ENCODE measurements at places on chromosomes 1 and 21.

DNA sequence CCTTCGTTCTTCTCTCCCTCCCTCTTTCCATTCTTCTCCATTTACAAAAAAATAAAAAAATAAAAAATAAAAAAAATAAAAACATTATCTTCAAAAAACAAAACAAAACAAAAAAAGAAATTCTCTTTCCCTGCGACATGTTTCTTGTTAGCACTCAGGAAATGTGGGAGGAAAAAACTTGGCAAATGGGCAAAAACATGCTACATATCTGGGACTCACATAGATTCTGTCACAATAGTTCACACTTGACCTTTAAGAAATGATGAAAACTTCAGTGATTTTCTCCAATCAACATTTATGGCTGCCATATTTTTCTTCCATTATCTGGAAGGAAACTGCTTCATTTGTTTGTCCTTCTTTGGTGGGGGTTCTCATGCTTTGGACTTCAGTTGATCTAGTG is 109.3 kb downstream of the PRKAB2 start:
- no peak for DNase-seq

DNA sequence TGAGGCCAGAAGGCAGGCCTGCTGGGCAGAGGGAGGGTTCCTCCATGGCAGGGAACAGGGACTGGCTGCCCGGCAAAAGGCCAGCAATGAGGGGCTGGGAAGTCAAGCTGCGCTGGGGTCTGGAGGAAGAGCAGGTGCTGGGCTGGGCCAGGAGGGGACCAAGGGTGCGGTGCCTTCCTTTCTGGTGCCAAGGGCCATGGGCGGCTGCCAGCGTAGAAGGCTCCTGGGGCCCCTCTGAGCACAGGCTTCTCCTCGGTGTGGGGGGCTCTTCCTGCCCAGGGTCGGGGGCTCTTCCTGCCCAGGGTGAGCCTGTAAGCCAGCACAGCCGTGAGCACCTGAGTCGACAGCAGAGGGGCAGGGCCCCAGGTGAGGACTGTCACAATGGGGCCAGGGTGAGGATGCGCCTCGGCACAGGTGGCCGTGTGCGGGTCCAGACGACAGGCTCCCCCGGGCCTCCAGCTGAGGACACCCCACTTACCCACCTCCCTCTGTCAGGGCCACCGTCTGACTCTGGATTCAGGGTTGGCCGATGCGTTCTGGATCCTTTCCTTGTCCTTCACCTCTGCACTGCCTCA is 10.7 kb upstream of the DNMT3L start:
- DNase-seq: no peak

DNA sequence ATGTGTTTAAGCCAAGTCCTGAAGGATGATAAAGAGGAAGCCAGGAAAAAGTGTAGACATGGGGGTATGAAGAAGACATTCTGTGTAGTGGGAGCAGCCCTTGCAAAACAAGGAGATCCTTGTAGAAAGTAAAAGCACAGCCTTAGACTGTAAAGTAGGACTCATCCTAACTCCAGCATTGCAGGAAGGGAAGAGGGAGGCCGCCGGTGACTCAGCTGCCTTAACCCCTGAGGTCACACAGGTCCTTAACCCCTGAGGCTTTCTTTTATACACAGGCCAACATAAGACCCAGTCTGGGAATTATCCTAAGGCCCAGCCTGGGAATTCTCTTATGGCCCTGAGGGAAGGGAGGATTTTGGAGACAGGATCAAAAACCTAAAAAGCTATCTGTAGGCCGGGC is 18.0 kb downstream of the PGM1 start:
- DNase-seq: no peak

DNA sequence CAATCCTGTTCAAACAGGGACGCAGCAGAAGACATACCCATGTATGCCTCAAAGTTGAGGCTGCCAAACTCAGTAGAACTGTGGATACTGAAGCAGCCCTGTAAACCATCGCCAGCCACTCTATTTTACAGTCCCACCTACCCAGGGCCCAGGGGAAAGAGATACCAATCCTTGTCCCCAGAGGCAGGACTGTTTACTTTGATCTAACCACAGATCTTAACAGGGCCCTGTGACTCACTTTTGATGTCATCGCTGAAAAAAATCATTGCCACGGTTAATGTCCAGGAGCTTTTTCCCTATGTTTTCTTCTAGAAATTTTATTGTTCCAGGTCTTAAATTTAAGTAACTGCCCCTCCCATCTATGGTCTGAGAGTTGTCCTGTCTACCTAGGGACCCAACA is 538.4 kb upstream of the NCAM2 start:
- DNase-seq: no peak

- no peak for DNase-seq
Measured at GRCh38 chr21:41725421-41726031, 41.3 kb downstream of the RIPK4 start.

GRCh38 chr1:22737374-22738068 is 26.9 kb downstream of the EPHB2 start:
- no peak for DNase-seq

- DNase-seq: no peak
Measured at GRCh38 chr1:34759503-34760357, at the start of gene GJB4. Gene GJB4, plus strand, starts transcription at chr1:34759740. Its CDS starts 1,515 bp downstream, at chr1:34761255.

- DNase-seq: no peak
Measured at GRCh38 chr1:66778266-66778665, 22.8 kb downstream of the INSL5 start.

- no peak for DNase-seq
Measured at GRCh38 chr1:99123936-99124335, 119.3 kb upstream of the PLPPR5 start.

DNA sequence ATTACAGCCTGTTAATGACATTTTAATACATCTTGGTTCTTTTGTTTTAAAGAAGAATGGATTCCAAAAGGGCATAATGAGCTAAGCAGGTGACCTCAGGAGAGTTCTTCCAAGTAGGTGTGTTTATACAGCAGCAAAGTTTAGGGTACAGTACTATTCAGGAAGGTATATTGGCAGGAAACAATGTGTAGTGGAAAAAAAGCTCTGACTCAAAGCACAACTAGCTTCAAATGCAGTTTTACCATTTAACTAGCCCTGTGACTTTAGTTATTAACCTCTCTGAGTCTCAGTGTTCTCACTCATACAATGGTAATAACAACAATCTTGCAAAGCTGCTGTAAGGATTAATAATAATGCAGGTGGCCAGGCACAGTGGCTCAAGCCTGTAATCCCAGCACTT is 29.9 kb downstream of the FAF1 start:
- DNase-seq: no peak

GRCh38 chr1:235972311-235972689 is 92.6 kb downstream of the NID1 start:
- no peak for DNase-seq

DNA sequence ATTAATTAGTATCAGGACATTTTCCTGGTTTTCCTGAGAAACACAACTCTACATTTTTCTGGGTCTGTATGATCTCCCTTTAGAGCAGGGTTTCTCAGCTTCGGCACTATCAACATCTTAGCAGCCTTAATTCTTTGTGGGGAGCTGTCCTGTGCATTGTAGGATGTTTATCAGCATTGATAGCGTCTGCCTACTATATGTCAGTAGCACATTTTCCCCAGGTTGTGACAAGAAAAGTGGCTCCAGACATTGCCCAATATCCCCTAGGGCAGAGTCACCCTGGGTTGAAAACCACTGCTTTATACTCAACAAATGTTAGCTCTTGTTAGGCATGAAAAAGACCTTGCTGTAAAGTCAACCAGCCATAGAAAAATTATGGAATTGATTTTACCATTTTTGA is 195.1 kb upstream of the FMN2 start:
- no peak for DNase-seq

GRCh38 chr1:77990629-77991204 is 11.8 kb upstream of the FUBP1 start:
- DNase-seq: no peak

- DNase-seq: no peak
Measured at GRCh38 chr1:30984165-30984889, 75.8 kb upstream of the SDC3 start.

GRCh38 chr1:83763361-83764095 is 235.4 kb downstream of the TTLL7 start:
- no peak for DNase-seq

GRCh38 chr1:95003433-95003738 is 69.4 kb downstream of the ALG14 start:
- no peak for DNase-seq

DNA sequence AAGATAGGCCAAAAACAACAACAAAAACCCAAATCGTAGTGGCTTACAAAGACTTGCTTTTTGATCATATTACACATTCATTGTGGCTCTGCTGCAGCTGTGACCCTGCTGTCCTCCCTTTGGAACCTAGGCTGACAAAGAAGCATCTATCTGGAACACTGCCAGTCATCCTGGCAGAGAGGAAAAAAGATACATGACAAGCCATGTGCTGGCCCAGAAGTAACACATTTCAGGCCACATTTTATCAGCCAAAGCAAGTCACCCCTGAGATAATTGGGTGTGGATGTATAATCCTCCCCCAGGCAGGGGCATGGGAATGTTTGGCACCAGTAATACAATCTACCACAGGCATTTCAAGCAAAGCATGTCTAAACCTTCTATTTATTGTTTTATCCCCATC is 37.2 kb upstream of the AGO1 start:
- DNase-seq: no peak

DNA sequence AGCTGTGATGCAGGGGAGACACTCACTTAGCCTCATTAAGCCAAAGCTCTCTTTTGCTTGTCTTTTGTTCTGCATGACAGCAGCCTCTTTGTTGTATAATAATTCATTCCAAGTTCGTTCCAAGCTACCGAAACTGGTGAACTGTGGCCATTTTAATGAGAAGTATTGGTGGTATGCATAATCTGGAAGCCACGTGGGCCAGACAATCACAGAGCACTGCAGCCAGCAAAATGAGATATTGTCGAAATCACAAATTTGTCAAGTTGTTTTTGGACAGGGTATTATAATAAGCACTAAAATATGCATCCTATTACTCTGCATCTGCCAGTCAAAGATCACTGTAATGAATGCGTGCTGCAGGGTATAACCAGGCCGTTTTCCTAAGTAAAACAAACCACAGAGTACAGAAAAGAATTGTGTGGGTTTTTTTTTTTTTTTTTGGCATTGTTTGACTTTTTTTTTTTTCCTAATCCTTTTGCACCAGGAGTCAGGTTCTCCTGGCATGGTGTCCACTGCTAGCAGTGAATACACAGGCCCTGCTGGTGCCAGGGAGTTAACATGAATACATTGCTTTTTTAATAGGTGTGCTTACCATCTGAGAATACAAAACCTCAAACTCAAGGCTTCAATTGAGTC is 423.9 kb downstream of the PTBP2 start:
- no peak for DNase-seq

DNA sequence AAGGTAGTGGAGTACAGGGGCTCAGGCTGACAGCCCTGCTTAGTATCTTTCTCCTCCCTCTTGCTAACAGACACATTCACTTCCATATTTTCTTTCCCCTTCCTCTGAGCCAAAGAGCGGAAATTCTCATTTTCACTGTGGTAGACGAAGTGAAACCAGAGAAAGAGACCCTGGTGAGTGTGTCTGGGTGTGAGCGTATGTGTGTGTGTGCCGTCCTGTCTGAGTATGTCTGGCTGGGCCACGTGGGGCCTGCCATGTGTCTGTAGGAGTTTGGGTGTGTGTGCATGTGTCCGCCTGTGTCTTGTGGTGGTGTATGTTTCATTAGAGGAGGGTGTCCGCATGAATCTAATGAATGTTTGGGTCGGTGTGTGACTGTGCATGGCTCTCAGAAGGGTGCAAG is 1.7 kb downstream of the COL8A2 start:
- DNase-seq: no peak

GRCh38 chr1:50750021-50750619 is 209.9 kb downstream of the FAF1 start:
- DNase-seq: no peak

DNA sequence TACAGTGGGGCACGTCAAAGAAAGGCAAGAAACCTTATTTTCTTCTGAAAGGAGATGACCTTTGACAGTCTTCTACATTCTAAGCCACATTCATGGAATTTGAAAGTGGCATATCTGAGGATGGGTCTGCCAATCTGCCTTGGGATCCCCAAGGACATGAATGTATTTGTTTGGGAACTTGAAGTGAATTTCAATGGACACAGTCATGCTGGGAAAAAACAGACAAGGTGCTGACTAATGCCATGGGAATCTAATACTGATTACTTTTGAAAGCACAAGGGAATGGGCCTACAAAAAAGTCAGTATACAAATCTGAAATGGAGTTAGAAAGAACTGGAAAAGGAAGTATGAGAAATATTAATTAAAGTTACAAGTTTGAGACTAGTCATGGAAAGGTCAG is 128.8 kb downstream of the KCNJ6 start:
- DNase-seq: no peak

DNA sequence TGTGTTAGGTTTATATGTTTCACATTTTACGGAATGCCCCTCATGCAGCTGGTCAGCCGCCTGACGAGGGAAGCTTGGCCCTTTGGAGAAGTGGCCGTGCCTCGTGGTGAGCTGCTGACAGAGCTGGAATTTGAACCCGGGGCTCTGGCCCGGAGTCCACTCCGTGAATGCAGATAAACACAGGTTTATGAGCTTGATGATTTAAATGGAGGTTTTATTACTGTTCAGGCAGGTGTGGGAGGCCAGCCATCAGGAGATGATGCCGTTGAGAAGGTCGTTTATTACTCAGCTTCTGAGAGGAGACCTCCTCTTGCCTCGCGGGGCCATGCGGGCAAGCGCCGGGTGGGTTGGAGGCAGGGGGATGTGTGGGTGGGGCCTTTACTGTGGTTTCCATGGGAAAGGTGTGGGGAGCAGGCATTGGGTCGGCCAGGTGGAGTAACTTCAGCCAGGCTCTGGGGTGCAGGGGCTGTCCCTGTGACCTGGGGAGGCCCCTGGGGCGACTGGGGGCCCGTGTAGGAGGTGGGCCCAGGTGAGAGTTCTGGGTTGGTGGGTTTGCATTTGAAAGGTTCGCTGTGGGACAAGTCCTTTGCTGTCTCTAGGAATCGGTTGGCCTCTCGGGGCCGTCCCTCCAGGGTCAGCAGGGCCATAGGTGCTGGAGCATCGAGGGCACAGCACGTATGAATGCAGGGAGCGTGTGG is 22.0 kb downstream of the PRKCZ start:
- DNase-seq: no peak

GRCh38 chr21:21019681-21020080 is 21.5 kb downstream of the NCAM2 start:
- DNase-seq: no peak

- DNase-seq: no peak
Measured at GRCh38 chr1:111833334-111833733, 77.6 kb downstream of the DDX20 start.

DNA sequence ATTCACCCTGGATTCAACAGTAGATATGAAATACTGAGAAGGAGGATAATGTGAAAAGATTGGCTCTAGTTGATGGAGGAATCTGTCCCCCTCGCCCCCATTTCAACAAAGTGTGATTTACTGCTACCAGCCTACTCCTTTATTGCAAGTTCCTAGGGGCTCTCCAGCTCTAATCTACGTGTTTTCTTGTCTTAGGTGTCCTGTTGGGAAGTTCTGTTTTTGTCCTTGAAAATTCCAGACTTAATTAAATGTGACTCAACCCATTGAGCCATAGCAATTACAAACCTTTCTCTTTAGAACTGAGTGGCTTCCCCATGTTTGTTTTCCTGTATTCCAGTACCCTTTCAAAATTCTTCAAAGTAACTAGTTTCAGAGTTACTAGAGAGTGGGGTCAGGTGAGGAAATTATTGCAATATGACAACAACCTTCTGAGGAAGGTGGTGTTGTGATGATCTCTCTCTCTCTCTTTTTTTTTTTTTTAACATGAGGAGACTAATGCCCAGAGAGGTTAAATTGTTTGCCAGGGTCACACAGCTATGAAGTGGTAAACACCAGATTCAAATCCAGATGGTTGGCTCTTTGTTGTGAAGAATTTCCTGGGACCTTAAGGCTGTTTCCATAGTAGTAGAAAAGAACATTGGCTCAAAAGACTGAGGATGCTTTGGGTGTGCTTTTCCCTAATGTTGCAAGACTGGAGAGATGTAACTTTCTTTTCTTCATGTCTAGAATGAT is 3.5 kb downstream of the RGL1 start:
- DNase-seq: no peak

- no peak for DNase-seq
Measured at GRCh38 chr1:17986156-17986555, 121.4 kb upstream of the IGSF21 start.

Measured in stimulated activated CD4-positive, alpha-beta T cell treated with anti-CD3 and anti-CD28 coated beads, Interleukin-12 subunit alpha, Interleukin-12 subunit beta, amount 100 ng/mL, for 24 hours (primary cell).